ENCODE measurements at places on chromosomes 2 and 18.
A peak's percentile ranks its signal among the peaks of the same experiment; 100 is the strongest.

GRCh38 chr2:225270861-225271260 is 128.6 kb upstream of the NYAP2 start:
- DNase-seq: peak; percentile 10

- DNase-seq: no peak
These were observed 1.2 kb downstream of the ATG9A start for GRCh38 chr2:219228041-219228910.

- DNase-seq: no peak
These were observed 139.7 kb downstream of the LRP2 start for GRCh38 chr2:169222665-169223064.

GRCh38 chr2:169702996-169703395 is 8.7 kb downstream of the PHOSPHO2 start:
- DNase-seq: no peak

DNA sequence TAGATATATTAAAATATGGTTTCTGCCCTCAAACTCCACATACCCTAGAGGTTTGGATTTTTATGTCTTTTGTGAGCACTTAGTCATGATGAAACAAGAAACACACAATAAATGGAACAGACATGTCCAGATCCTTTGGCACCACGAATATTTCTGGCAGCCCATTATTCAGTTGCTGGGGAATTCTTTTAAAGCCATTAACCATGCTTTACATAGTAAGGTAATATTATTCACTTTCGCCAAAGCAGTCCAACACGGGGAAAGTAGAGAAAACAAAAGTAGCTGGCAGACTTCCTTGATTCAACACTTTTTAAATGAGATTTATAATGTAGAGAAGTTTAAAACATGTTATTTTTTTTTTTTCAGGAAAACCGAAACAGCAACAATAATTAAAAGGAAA is 235.4 kb downstream of the PIEZO2 start:
- no peak for DNase-seq

GRCh38 chr18:53850902-53851301 is 373.6 kb downstream of the MBD2 start:
- DNase-seq: no peak

- DNase-seq: peak; percentile 36
These were observed 17.1 kb downstream of the TMEM185B start for GRCh38 chr2:120206022-120206581.

DNA sequence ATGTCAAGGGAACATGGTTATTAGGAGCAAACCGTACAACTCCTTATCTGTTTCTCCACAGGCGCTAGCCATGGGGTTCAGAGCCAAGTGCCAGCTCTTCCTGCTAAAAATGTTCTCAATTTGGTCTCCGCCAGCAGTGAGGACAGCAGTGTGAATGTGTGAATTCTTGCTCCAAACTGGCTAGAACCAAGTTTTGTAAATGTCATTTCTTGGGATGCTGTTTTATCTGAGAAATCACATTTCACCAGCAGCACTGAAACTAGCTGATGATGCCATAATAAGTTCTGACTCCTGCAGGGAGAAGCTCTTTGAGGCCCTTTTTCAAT is 140.6 kb upstream of the LGALSL start:
- DNase-seq: no peak

- no peak for DNase-seq
These were observed 748.7 kb downstream of the RNF144A start for GRCh38 chr2:7665880-7666279.
